Stimulated activated CD4-positive, alpha-beta T cell treated with anti-CD3 and anti-CD28 coated beads, TNF-alpha, amount 100 ng/mL, for 24 hours (primary cell): ENCODE measurements at places on chromosomes 7 and 10.
A peak's percentile ranks its signal among the peaks of the same experiment; 100 is the strongest.

- DNase-seq: no peak
Observed at GRCh38 chr10:43962346-43963191, 313.9 kb upstream of the ZNF32 start.

- no peak for DNase-seq
Observed at GRCh38 chr7:4282434-4283223, 399.5 kb upstream of the FOXK1 start.

DNA sequence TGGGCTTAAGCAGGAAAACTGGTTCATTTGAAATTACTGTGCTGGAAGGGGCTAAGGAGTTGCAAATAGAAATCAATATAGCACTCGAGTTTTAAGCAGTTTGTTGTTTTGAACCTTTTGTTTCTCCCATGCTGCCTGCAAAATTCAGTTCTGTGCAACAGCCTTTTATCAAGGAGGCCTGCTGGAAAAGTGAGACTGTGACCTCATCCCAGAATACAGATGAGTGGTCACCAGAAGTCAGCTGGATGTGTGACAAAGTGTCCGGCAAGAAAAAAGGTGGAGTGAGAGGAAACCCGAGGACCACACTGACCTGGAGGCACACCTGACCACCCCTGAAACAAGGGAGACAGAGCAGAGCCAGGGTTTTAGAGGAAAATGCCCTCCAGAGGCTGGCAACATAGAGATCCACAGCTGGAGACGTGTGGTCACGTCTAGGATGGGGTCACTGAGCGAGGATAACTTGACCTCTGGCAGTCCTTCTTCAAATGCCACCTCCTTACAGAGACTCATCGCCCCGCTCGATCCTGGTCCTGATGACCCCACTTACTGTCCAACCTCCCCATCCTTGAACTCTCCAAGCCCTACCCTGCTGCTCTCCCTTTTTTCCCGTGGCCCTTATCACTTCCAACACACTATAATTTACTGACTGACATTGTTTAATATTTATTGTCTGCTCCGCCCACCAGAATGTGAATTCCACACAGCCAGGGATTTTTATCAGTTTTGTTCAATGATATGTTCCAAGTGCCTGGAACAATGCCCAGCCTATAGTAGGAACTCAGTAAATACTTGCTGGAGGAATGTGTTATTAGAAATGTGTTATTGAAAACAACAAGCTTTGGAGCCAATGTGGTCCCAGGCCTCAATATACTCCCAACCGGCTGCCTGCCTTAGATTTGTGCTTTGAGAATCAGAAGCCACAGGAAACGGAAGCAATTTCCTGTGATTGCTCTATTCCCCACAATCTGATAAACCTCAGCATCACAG lies 243.8 kb downstream of the GLI3 start:
- DNase-seq: no peak

DNA sequence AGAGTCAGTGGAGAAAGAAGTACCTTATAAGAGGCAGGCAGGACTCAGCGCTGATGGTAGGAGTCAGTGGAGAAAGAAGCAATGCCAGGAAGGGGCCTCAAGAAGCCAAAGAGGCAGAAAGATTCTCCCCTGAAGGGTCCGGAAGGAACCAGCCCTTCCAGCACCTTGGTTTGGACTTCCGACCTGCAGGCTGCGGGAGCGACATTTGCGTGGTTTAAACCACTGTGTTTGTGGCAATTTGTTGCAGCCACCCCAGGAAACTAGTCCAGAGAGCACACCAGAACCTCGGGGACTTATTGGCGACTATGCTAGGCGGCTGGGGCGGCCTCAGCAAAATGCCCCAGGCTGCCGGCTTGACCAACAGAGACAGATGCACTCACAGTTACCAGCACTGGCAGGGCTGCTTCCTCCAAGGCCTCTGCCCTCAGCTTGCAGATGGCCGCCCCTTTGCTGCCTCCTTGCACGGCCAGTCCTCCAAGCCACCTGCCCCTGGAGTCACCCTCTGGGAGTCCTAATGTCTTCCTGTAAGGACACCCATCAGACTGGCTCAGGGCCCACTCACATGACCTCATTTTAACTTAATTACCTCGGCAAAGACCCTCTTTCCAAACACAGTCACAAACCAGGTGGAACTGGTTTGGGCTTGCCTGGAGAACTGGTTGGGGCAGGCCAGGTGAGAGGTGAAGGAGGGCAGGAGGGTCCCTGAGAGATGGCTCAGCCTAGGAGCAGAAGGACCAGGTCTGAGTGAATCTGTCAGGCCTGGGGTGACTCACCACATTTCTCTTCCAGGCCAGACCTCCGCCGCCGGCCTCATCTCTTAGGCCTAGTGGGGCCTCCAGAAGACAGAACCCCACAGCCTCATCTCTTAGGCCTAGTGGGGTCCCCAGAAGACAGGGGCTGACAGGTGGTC lies 26.1 kb downstream of the CALML3 start:
- no peak for DNase-seq

- DNase-seq: no peak
Observed at GRCh38 chr7:34133983-34134782, 228.8 kb downstream of the BMPER start.

DNA sequence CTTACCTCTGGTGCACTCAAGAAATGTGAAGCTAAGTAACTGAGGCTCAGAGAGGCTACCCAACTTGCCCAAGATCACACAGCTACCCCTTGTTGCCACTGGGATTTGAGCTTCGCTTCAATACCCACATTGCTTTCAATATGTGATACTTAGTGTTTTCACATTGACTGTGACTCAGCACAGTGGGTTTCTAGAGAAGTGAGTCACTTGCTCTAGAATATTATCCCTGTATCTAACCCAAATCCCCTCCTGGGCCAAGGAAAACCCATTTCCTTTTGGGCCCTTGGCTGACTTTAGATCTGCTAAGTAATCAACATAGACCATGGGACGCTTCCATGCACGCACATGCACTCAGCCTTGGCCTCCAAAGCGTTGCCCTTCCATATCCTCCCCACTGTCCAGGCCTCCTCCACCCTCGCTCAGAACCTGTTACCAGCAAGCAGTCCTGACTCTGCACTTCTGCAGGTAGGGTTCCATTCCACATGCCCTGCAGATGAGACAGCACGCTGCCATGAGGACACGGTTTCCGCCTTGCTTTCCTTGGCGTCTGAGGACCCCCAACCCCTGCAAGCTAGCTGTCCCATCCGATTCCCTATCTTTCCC lies 87.7 kb upstream of the CHST15 start:
- DNase-seq: no peak

DNA sequence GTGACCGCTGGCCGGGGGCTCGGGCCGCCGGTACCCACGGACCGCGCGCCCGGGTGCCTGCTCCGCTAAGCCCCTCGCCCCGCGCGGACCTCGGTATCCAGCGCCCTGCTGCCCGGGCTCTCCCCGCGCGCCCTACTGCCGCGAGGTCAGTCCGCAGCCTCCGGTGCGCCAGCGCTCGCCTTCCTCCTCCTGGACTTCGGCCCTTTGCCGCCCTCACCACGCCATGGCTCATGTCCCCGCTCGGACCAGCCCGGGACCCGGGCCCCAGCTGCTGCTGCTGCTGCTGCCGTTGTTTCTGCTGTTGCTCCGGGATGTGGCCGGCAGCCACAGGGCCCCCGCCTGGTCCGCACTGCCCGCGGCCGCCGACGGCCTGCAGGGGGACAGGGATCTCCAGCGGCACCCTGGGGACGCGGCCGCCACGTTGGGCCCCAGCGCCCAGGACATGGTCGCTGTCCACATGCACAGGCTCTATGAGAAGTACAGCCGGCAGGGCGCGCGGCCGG lies 483 bp downstream of the GDF10 start:
- no peak for DNase-seq

- no peak for DNase-seq
Observed at GRCh38 chr7:120645966-120646365, 212.0 kb downstream of the TSPAN12 start.

DNA sequence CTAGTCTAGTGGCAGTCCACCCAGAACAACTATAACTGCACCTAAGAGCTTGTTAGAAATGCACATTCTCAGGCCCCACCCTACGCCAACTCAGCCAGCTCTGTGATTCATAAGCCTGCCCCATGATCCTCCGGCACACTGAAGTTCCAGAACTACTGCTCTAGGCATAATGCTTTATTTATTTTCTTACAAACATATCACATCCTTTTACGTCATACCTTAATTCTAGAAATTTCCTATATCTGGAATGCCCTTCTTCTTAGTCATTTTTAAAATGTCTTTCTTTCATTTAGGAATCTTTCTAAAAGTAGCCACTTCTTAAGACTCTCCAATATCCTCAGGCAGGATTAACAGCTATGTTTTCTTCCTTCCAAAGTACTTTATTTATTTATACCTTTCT lies 480.1 kb downstream of the INHBA start:
- DNase-seq: no peak

DNA sequence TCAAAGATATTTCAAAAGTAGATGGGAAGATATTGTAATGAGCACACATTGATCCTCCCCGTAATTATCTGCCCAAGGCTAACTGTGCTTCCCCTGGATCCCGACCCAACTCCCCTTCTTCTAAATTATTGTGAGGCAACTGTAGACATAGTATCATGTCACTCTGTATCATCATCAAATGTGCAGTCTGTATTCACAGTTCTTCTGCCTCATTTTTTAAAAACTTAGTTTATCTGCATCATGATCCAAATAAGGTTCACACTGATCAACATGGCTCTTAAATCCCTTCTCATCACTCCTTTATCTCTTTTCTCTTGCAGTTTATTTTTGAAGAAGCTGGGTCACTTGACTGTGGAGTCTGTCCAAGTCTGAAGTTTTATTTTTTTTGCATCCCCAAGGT lies 27.5 kb downstream of the CDCA7L start:
- DNase-seq: no peak

DNA sequence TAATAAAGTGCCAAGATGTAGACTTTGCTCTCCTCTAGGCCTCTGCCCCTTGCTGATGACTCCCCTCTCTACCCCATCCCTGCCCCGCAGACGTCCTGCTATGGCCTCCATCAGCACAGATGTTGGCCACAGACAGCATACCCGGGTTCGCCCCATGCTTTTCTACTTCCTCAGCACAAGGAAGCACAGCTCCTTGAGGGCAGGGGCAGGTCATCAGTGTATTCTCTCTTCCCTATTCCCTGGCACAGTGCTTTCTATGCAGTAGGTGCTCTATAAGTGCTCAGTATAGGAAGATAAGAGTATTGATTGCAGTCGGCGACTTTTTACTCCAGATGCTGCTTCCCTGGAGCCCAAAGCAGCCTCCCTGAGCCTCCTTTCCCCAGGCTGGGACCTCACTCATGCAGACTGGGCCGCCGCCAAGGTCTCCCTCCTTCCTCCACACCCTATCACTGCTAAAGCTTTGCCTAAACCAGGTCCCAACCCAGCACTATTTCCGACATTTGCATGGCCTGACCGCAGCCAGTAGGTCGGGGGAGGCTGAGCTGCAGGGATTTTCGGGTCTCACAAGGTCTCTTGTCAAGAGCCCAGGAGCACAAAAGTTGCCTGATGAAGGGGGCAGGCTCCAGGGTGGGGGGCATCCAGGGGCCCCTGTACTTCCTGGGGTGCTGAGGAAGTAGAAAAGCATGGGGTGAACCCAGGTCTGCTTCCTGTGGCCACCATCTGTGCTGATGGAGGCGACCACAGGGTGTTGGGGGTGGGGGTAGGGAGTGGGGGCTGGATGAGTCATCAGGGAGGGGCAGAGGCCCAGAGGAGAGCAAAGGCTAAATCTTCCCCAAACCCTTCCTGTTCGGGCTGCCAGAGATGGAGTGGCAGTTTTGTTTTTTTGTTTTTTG lies 8.0 kb downstream of the CALHM3 start:
- DNase-seq: peak; percentile 64

DNA sequence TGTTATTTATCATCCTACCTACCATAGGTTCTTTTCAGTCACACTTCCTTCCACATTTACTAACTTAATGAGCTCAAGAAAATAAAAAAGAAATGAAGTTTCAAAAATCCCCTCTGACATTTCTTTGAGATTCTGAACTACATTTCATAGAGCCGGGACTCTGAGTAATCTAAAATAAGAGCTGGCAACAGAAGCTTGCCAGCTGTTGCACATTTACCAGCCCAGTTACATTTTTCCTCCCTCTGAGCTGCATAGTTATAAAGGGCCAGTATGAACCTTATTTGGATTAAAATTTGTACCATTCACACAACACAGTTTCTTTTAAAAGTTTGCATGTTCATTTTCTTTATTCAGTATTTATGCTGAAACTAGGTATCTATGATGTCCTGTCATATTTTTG lies 119.5 kb upstream of the CAV2 start:
- no peak for DNase-seq

DNA sequence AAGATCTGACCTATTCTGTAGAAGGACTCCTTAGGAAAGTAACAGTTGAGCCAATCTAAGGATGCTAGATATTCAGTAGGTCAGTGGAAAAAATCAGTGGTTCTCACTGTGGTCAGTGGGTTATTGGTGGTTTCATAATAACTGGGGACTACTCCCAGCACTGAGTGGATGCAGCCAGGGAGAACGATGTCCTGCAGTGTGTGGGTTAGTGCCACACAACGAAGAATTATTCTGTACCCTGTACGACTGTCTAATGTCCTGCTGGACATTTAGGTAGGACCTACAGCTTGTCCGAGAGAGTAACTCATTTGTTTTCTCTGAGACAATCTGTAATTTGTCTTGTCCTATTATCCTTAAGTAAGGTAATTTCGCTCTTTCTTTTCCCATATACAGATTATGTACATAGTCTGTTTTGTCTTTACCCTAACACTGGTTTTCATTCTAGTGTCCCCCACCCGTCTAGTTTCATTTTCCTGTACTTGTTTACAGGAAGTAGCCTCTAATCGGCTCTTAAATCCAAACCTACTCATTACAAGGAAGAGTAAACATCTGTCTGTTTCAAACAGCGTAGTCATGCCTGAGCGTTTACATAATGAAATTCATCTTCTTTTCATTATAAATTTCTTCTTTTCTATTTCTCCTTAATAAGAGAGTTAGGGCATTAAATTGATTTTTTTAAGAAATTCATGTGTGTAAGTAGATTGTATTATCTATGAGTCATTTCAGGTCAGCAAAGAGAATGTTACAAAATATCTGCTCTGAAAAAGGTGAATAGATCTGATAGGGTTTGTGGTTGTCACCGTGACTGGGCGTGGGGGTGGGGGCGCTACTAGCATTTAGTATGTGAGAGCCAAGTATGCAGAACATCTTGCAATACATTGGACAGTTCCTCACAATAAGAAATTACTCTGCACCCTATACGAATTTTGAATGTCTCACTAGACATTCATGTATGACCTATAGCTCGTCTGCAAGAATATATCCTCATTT lies 8.3 kb upstream of the ZC3HAV1L start:
- peak; percentile 35 for DNase-seq

GRCh38 chr7:103862302-103863035 lies 127.0 kb downstream of the RELN start:
- no peak for DNase-seq

DNA sequence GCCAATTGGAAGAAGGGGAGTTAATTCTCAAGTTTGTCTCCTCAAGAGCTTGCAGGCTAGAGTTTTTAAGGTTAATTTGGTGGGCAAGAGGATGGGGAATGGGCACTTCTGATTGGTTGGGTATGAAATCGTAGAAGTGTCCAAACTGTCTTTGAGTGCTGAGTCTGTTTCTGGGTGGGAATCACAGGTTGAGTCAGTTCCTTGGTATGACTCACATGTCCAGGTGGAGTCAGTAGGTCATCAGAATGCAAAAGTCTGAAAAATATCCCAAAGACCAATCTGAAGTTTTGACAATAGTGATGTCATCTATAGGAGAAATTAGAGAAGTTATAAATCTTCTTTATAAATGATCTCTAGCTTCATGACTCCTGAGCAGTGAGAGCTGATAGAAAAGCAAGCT lies 1252.2 kb downstream of the REEP3 start:
- no peak for DNase-seq

- DNase-seq: no peak
Observed at GRCh38 chr7:16695621-16696237, 49.7 kb downstream of the BZW2 start.
